Endothelial cell (in vitro differentiated cells): ENCODE measurements at places on chromosomes 1 and 21.

- DNase-seq = no peak
- H3K27me3 ChIP-seq = peaks cover 2% of the 10 kb centered on the region
- no peak overlapping the region for H3K4me3 ChIP-seq
- no peak overlapping the region for H3K27ac ChIP-seq
- H3K4me1 ChIP-seq = no peaks in the 10 kb centered on the region
- H3K36me3 ChIP-seq = peaks cover 4% of the 10 kb centered on the region
Measured at GRCh38 chr1:97845805-97846204, 75.0 kb downstream of the DPYD start.

DNA sequence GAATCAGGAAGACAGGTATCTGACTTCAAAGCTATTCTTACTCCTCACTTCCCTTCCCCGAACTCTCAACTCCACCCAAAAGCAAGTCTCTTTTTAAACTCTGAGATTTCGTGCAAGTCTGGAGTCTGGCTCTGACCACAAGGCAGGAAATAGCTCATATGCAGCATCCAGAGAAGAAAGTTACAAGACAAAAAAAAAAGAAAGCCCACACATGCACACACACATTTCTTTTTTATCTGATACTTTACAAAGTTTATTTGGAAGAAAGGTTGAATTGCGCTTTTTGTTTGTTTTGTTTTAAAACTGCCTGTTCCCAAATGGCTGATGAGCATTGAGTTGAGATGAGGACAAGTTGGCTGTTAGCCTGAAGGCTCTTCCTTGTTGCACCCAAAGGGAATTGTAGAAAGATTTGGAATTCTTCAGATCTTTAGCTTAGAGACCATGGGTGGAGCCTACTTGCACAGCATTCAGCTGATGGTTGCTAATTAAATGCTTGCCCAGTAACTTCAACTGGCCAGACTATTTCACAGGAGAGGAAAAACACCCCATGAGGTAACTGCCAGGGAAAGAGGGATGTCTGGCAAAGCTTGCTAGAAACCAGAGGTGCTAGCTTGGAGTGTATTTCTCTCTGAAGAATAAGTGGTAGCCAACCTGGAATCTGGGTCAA is 490.3 kb downstream of the TTLL7 start:
- no peak overlapping the region for H3K27ac ChIP-seq
- peaks cover 5% of the 10 kb centered on the region for H3K4me1 ChIP-seq
- H3K27me3 ChIP-seq = no peaks in the 10 kb centered on the region

DNA sequence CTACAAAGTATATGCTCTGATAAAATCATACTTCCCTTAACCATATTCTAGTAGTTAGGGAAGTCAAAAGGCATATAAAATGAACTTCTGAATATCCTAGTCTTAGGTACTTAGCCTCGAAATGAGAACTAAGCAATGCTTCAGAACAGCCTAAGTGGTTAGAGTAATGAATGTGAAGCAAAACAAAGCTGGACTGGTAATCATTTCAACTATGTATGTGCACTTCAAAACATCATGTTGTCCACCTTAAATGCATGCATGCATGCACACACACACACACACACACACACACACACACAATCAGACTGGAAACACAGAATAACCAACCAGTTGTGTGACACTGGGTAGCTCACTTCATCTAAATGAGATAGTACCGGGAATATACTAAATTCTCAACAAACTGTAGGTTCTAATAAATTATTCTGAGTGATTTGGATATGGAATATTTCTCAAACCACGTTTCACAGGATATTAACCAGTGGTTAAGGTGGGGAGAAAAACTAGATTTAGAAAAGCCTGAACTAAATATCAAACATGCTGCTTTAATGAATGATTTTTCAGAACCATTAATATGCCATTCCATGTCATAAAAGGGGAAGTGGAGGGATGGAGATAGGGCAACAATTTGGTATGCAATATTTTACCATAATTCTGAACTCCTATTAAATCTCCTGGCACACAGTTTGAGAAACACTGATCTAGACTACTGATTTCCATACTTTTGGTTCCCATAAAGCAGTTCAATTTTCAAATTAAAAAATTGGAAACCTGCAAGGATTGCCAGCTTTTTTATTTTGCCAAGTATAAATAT is 19.5 kb downstream of the RNF115 start:
- no peak overlapping the region for H3K4me3 ChIP-seq
- peaks cover 7% of the 10 kb centered on the region for H3K36me3 ChIP-seq
- peaks cover 12% of the 10 kb centered on the region for H3K4me1 ChIP-seq
- H3K27ac ChIP-seq = no peak overlapping the region

DNA sequence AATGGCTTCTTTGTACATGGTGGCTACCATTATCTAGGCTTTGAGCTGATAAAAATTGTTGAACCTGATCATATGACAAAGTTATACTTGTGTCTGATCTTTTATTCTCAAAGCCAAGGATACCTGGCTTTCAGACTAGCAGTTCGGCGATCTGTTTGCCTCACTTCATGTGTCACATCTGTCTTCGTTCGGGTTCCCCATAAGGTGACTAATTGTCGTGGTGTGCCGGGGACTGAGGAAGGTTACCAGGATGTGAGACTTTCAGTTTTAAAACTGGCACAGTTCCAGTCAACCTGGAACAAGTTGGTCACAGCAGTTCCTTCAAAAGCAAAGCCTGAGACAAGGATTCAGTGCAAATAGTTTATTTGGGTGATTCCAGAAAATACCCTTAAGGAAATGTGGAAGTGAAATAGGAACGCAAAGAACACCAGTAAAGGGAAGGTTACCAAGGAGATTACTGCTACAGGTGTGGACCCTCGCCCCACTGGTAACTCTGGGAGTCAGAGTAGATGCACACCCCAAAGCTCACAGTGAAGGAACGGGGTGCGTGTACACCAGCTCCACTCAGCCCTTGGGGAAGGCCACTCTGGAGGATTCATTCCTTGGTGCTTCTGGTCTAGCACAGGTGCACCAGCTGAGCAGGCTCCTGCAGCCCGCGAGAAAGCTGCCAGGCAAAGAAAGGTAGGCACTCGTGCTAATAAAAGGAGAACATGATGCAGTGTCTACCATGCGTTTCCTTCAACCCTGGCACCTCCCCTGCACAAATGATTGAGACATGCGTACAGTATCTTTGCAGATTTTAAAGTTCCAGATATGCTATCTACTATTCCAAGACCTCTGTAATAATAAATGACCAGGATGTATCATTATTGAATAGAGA is 69.0 kb downstream of the VWA5B1 start:
- H3K27me3 ChIP-seq = peaks cover 8% of the 10 kb centered on the region
- H3K4me3 ChIP-seq = no peak overlapping the region
- no peaks in the 10 kb centered on the region for H3K36me3 ChIP-seq
- H3K4me1 ChIP-seq = no peaks in the 10 kb centered on the region
- no peak overlapping the region for H3K27ac ChIP-seq

- no peaks in the 10 kb centered on the region for H3K4me1 ChIP-seq
- H3K36me3 ChIP-seq = peaks cover 55% of the 10 kb centered on the region
- no peaks in the 10 kb centered on the region for H3K27me3 ChIP-seq
- DNase-seq = no peak
Measured at GRCh38 chr1:197083474-197083873, 16.4 kb upstream of the F13B start.

DNA sequence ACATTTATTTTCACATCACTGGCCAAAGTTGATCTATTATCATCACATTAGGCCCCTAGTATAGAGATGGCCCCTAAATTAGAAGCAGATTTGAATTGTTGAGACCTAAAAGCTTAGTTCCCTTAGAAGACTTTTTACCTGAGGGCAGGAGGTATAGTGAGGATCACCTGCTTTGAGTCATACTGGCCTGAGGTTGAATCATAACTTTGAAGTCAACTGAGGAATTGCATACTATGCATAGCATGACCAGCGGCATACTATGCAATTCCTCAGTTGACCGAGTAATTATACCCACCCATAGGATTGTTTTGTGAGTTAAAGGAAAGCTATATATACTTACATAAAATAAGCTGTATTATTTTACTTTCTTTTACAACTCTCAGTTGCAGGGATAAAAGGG is 50.3 kb upstream of the DPH5 start:
- peaks cover 2% of the 10 kb centered on the region for H3K27me3 ChIP-seq
- no peak overlapping the region for H3K4me3 ChIP-seq
- no peak for DNase-seq
- H3K27ac ChIP-seq = no peak overlapping the region
- peaks cover 27% of the 10 kb centered on the region for H3K4me1 ChIP-seq

DNA sequence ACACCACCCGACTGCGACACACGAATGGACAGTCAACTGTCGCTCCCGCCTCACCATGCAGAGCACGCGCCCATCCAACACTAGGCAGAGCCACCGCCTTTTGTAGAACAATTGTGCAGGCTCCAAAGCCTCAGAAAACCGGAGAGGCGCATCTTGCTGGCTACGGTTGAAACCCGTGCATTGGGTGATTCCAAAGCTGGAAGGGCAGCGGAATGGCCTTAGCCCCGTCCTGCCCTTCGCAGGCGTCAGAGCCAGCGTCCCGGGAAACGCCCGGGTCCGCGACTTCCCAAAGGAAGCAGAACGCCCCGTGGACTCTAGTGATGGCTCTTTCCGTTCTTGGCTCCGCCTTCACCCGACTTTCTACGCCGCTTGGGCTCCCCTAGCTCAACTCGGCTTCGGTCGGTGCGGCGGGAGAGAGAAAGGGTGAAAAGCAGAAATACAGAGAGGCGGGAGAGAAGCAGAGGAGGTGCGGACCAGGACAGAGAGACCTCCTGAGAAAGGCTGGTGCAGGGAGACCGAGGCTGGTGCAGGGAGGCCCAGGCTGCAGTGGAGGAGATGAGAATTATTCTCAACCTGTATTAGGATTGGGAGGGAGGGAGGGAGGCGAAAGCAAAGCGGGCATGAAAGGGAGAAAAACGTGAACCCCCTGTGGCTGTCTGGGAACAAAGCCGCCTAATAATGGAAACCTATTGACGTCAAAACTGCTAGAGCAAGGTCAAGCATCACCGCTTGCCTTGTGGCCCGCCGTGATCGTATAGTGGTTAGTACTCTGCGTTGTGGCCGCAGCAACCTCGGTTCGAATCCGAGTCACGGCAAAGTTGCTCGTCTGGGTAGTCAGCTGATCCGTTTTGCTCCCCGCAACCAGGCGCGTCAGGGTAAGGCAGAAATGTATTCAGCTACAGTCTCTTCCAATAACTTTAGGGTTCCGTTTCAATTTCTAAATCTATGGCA is 99.5 kb downstream of the PRKAB2 start:
- H3K27me3 ChIP-seq = peaks cover 3% of the 10 kb centered on the region
- H3K36me3 ChIP-seq = no peaks in the 10 kb centered on the region
- no peak overlapping the region for H3K27ac ChIP-seq
- DNase-seq = peak; percentile 40
- no peaks in the 10 kb centered on the region for H3K4me1 ChIP-seq
- peak overlapping the region; percentile 89 for H3K4me3 ChIP-seq

GRCh38 chr1:101507547-101507971 is 270.7 kb downstream of the S1PR1 start:
- no peak for DNase-seq
- H3K4me3 ChIP-seq = no peak overlapping the region
- no peaks in the 10 kb centered on the region for H3K36me3 ChIP-seq
- no peaks in the 10 kb centered on the region for H3K4me1 ChIP-seq
- H3K27me3 ChIP-seq = peaks cover 1% of the 10 kb centered on the region

- no peak for DNase-seq
- H3K36me3 ChIP-seq = no peaks in the 10 kb centered on the region
- peaks cover 5% of the 10 kb centered on the region for H3K4me1 ChIP-seq
- no peak overlapping the region for H3K4me3 ChIP-seq
- peaks cover 1% of the 10 kb centered on the region for H3K27me3 ChIP-seq
- no peak overlapping the region for H3K27ac ChIP-seq
Measured at GRCh38 chr1:81220614-81221071, 580.1 kb upstream of the ADGRL2 start.

GRCh38 chr1:66633159-66633558 is 99.2 kb downstream of the SGIP1 start:
- DNase-seq = no peak
- no peaks in the 10 kb centered on the region for H3K36me3 ChIP-seq
- H3K27ac ChIP-seq = no peak overlapping the region
- H3K4me1 ChIP-seq = no peaks in the 10 kb centered on the region
- H3K27me3 ChIP-seq = no peaks in the 10 kb centered on the region
- H3K4me3 ChIP-seq = no peak overlapping the region

- H3K27me3 ChIP-seq = no peaks in the 10 kb centered on the region
- H3K27ac ChIP-seq = no peak overlapping the region
- H3K4me3 ChIP-seq = no peak overlapping the region
- H3K36me3 ChIP-seq = no peaks in the 10 kb centered on the region
- H3K4me1 ChIP-seq = peaks cover 4% of the 10 kb centered on the region
Measured at GRCh38 chr1:210700511-210700910, 371.8 kb downstream of the HHAT start.

GRCh38 chr1:54566438-54567141 is 18.6 kb downstream of the ACOT11 start:
- peaks cover 13% of the 10 kb centered on the region for H3K36me3 ChIP-seq
- H3K4me1 ChIP-seq = peaks cover 59% of the 10 kb centered on the region
- peak overlapping the region; percentile 32 for H3K4me3 ChIP-seq

DNA sequence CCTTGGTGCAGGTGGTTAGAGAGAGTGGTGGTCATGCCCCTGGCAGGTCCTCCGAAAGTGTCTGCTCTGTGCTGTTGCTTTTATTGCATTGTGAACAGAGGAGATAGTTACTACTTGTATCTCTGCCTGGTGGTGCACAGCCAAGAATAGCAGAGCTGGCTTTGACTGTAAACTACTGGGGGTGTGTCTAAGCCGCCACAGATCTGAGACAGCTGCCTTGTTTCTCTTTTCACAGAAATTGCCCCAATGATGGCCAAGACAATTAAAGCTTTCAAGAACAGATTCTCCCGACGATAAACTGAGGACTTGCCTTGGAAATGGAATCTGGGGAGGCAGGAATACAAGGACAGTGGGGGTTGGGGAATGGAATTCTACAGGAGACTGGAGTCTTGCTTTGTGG is 16.0 kb downstream of the ELOA start:
- peaks cover 34% of the 10 kb centered on the region for H3K36me3 ChIP-seq
- no peak for DNase-seq
- peaks cover 4% of the 10 kb centered on the region for H3K27me3 ChIP-seq
- H3K27ac ChIP-seq = no peak overlapping the region
- no peak overlapping the region for H3K4me3 ChIP-seq

- no peak overlapping the region for H3K4me3 ChIP-seq
- no peaks in the 10 kb centered on the region for H3K4me1 ChIP-seq
- H3K27ac ChIP-seq = no peak overlapping the region
- H3K36me3 ChIP-seq = no peaks in the 10 kb centered on the region
- H3K27me3 ChIP-seq = peaks cover 3% of the 10 kb centered on the region
Measured at GRCh38 chr1:185016880-185017279, 28.5 kb upstream of the RNF2 start.

DNA sequence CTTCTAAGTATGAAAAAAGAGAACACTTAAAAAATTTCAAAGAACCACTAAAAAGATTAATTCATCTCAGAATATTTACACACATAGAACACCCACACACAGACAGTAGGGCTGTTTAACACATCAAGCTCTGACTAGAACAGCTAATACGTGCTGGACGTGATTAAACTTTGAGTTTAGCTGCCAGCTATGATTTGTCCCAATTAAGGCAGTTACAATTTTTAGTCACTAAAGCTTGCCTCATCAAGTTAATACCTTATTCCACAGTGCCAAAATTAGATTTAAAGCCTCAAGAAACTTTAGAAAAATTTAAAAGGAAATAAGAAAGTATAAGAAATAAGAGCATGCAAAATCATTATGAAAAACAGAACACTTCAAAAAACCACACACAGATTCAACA is 18.9 kb downstream of the SLC16A1 start:
- no peak overlapping the region for H3K27ac ChIP-seq
- DNase-seq = no peak
- no peaks in the 10 kb centered on the region for H3K27me3 ChIP-seq
- H3K36me3 ChIP-seq = no peaks in the 10 kb centered on the region
- peaks cover 14% of the 10 kb centered on the region for H3K4me1 ChIP-seq

GRCh38 chr1:236025836-236026235 is 39.1 kb downstream of the NID1 start:
- H3K4me1 ChIP-seq = no peaks in the 10 kb centered on the region
- DNase-seq = no peak
- H3K27me3 ChIP-seq = peaks cover 1% of the 10 kb centered on the region
- peaks cover 24% of the 10 kb centered on the region for H3K36me3 ChIP-seq
